ENCODE measurements at places on chromosomes 5 and 9.

DNA sequence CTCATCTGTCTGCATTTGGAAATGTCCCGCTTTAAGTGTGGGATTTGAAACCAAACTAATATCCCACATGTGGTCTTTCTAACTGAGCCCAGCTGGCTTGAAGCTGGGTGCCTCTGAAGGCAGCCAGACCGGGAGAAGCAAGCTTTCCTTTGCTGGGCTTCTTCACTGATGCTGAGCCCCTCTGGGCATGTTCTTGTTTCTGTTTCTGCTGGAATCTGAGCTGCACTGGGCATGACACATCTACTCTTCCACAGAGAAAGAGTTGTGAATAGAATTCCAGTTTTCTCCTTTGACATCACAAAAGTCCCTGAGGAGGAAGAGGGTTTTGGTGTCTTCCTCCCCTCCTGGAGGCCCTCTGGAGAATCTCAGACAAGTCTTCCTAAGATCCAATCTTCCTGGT is 179.5 kb downstream of the ATP10B start:
- DNase-seq = no peak

- no peak for DNase-seq
These were observed 234.3 kb downstream of the CHSY3 start for GRCh38 chr5:130138406-130139045.

GRCh38 chr5:102450313-102450990 is 48.3 kb downstream of the SLCO6A1 start:
- no peak for DNase-seq

- no peak for DNase-seq
These were observed 27.1 kb downstream of the CAMK2A start for GRCh38 chr5:150262502-150262901.

- no peak for DNase-seq
These were observed 36.4 kb downstream of the MTX3 start for GRCh38 chr5:79954620-79955019.

DNA sequence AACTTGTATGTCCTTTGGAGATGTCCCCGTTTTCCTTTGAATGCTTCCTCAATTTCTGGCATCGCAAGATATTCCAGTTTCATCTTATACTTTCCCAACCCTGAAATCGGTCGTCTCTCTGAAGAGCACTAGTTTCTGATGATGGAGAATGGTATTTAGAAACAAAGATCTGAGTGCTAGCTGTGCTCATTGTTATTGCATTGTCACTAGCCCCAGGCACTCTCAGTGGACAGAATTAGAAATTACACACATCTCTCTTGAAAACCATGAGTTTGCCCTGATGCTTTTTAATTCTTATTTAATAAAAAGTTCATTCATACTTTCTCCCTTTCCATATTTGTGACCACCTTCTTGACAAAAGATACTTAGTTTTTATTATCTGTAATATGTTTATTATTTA is 67.7 kb downstream of the C9orf152 start:
- DNase-seq = no peak

DNA sequence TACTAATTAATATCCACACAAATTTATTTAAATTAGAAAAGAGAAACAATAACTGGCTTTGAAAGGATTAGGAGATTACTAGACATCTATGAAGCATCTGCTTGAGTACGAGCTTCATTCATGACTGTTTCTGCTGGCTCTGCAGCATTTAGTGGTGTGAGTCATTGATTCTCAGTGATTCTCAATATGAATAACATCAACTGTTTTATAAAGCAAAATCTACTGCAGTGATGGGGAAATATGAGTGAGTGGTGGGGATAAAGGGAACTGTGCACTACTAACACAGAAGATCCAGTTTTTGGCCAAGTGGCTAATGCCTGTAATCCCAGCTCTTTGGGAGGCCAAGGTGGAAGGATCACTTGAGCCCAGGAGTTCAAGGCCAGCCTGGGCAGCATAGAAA is 8.4 kb downstream of the FNBP1 start:
- no peak for DNase-seq
